Activated CD8-positive, alpha-beta T cell treated with anti-CD3 and anti-CD28 coated beads, Interleukin-2, amount 10 ng/mL, durations not matched to agents 7 days and 5 days (primary cell): ENCODE measurements at places on chromosomes 1 and 21. TPM values are rescaled to one million over a fixed set of nuclear protein-coding genes. Genes with fewer than 3 reads are reported as not detected.

- no peak for DNase-seq
Measured at GRCh38 chr1:205453466-205453865, 2.4 kb downstream of the BLACAT1 start.

DNA sequence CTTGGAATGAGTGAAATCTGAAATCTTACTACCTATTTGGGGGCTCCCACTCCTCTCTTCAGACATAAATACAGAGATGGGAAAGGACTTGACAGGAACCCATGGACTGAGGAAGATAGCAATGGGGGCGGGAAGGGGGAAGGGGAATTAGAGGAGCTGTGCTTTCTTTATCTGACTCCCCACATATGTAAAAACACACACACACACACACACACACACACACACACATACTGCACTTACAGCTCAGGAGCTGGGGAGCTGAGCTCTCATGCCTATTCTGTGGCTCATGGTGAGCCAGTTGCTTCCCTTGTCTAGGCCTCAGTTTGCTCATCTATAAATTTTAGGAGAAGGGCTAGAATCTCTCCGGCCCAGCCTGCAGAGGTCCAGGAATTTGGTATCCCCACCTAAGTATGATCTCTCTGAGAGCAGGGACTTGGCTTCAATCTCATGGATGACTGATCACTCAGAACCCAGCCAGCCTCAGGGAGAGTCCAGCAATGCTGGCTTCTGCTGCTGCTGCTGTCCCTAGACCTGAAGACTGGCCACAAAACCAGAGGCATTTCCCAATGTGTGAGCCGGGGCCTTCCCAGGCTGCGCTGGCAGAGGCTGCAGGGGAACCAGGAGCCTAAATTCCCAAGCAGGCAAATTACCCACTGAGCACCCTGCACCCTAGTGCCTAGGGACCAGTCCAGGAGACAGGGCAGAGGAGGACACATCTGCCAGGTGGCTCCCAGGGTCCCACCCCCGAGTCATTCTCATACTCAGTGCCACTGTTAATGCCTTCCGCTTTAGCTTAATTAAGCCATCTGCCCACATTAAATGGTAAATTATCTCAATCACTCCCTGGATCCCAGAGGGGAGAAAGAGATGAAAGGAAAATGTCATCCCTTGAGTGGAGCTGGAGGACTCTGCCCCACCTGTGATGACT, 57.5 kb upstream of the RBM15 start:
- DNase-seq, result no peak

The TMEM61 gene
- total RNA-seq, result not detected

- DNase-seq, result no peak
Measured at GRCh38 chr1:147626739-147627138, 43.6 kb downstream of the ACP6 start.

The GCSAML gene
- not detected for total RNA-seq

GRCh38 chr1:94350350-94350924, 67.8 kb upstream of the ABCD3 start:
- DNase-seq, result no peak

DNA sequence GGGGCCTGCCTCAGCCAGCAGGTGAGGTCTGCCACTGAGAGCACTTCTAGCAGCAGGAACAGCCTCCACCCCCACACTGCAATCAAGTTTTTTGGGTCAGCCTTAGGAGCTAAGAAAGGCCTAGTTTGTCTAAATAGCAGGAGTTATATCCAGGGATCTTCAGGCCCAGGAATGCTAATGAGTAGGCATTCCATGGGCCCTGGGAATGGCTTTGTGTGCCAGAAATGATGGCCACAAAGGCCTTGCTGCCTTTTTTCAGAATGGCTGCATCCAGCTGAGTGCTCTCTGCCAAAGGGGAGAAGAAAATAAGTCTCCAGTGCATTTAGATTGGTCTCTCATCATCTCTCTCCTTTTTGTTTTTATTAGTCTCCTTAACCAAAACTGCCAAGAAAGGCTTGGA, 2.8 kb downstream of the MRTO4 start:
- DNase-seq, result no peak

DNA sequence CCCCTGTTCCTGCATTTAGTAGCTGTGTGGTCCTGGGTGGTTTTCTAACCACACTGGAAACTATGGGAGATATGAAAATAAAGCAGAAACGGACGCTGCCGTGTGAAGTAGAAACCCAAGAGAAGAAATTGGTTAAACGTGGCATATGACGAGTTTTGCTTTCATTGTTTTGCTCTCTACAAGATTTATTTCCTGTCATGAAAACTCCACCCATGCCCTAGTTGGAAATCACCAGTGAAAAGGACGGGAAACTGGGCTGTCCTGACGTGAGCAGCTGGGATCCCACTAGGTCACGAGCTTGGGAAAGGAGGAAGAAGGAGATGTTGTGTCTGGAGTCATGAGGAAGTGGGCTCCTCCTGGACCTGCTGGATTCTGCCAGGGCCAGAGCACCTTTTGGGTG, 120.8 kb upstream of the GADD45A start:
- DNase-seq, result no peak

GRCh38 chr1:150072959-150073358, 5.4 kb downstream of the VPS45 start:
- no peak for DNase-seq

DNA sequence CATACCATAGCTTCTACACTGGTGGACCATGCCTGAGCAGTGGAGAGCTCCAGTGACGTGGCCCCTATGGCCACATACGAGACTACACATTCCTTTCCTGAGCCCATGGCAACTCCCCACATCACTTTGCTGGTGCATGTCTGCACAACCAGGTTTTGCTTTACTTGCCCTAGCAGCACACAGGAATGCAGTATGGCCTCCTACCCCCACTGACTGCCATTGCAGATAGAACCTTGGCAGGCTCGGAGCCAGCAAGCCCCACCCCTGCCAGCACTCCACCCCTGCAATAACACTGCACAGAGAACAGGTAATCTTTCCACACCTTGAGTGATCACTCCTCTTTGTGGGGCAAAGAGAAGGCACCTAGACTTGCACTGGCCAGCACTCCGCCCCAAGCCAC, 531.9 kb upstream of the CAMK1G start:
- DNase-seq, result no peak

The S100A1 gene
- total RNA-seq, result not detected

The NMNAT2 gene
- total RNA-seq, result not detected

- no peak for DNase-seq
Measured at GRCh38 chr1:223815020-223815853, 30.5 kb downstream of the TP53BP2 start.

DNA sequence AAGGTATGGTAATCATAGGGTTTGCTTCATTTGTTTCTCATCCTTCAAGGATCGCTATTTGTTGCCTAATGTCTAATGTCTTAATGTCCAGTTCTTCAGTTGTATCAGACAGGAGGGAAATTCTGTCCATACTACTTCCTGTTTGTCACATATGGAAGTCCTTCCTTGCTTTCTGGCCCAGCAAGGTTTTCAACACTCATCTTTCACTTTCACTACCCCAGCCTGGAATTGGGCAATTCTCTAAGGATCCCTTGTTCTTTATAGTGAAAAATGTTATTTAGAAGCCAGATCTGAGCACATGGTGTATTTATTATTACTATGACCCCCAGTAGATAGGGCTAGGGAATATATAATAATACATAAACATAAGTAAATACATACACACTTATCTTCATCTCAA, 50.6 kb upstream of the SLC35A3 start:
- no peak for DNase-seq

The ACTRT2 gene
- total RNA-seq, result not detected

GRCh38 chr1:196544617-196545016, 63.6 kb downstream of the KCNT2 start:
- no peak for DNase-seq

DNA sequence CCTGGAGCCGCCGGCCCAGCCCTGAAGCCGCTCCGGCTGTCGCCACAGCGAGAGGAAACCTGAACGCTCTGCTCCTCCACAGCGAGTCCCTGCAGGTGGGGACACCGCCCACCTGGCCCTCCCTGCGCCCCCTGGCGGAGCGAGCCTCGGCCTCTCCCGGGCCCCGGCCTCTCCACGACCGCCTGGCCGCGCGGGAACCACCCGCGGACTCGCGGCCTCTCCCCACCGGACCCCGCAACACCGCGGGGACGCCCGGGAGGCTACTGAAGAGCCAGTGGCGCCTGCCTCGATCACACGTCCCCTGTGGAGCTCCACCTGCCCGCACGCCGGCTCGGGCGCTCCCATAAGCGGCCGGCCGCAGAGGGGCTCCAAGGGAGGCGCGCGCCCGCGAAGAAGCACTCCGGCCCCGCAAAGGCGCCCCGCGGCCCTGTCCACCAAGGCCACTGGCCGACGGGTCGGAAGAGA, 109.6 kb downstream of the KCNN3 start:
- DNase-seq, result peak; percentile 87

DNA sequence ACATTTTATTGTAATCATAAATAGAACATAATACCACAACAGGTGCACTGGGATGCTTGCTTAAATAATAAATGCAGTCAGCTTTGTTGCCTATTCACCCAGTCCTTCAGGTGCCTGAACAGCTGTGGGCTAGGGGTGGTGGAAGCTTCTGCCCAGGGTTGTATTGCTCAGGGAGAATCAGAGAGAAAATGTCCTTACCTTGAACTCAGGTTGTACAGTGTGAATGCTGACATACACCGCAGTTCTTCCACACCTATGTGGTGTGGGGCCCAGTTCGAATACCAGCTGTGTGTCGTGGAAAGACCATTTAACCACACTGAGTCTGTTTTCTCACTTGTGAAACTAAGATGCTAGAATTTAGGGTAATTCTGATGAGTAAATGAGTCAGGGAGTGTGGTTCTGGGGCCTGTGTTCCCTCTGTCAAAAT, 115.7 kb upstream of the ATP1A1 start:
- peak; percentile 39 for DNase-seq

The VSIG8 gene
- not detected for total RNA-seq

- DNase-seq, result no peak
Measured at GRCh38 chr21:36791695-36792470, 93.0 kb downstream of the SIM2 start.

DNA sequence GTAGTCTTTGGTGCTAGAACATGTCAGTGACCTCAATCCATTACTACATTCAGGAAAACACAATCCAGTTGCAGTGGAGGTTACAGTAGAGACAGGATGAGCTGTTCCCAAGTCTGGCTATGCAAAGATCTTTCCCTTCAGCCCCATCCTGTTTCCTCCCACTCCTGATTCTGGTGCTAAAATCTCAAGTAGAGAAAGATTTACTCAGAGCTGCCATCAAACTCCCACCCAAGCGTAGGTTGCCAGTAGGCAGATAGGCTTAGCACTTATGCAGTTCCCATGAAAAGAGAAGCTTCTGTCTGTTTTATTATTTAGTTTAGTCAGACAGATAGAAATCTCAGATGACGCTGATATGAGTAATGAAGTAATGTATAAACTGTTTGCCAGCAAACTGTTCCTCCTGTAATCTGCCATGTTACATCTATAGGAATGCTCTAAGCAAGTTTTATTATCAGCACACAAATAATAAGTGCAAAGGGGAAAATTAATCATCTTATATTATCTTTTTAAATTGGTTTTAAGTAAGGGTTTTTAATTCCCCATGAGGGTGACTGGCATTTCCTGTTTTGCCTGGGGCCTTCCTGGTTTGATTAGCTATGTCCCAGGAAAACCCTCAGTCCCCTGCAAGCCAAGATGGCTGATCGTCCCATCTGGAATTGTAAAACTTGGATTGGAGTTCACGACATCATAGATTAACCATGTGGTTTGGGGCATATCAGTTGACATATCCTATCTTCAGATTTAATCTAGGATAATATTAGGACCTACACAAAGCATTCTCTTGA, 188.3 kb upstream of the PALMD start:
- DNase-seq, result no peak

The RNF223 gene
- not detected for total RNA-seq

The SIPA1L2 gene
- total RNA-seq, result 0.66 TPM

DNA sequence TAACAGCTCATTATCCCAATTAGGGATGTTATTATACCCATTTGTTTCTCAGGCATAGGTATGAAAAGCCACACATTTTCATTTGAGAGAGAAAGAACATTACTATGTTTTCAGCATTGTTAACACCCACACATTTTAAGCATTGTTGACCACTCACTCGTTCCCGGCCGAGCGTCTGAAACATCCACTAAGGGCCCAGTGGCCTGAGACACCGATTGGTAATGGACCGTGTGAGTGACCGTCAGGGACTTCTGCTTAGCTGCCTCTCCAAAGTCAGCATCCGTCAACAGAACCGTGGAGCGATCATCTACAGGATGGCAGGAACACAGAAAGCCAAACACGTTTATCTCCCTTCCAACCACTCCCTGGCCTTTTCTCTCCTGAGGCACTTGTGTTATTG, 184.6 kb downstream of the PCP4 start:
- no peak for DNase-seq

GRCh38 chr1:14737561-14738094, 139.1 kb downstream of the KAZN start:
- DNase-seq, result no peak

- DNase-seq, result no peak
Measured at GRCh38 chr1:93746021-93746812, 64.6 kb upstream of the BCAR3 start.

DNA sequence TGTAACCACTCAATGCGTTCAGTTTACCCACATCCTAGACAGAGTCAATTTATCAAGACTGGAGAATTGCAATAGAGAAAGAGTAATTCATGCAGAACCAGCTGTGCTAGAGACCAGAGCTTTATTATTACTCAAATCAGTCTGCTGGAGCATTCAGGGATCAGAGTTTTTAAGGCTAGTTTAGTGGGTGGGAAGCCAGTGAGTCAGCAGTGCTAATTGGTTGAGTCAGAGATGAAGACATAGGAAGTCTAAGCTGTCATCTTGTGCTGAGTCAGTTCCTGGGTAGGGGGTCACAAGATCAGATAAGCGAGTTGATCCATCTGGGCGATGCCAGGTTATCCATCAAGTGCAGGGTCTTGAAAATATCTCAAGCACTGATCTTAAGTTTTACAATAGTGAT, 499.6 kb downstream of the MRPL39 start:
- no peak for DNase-seq

DNA sequence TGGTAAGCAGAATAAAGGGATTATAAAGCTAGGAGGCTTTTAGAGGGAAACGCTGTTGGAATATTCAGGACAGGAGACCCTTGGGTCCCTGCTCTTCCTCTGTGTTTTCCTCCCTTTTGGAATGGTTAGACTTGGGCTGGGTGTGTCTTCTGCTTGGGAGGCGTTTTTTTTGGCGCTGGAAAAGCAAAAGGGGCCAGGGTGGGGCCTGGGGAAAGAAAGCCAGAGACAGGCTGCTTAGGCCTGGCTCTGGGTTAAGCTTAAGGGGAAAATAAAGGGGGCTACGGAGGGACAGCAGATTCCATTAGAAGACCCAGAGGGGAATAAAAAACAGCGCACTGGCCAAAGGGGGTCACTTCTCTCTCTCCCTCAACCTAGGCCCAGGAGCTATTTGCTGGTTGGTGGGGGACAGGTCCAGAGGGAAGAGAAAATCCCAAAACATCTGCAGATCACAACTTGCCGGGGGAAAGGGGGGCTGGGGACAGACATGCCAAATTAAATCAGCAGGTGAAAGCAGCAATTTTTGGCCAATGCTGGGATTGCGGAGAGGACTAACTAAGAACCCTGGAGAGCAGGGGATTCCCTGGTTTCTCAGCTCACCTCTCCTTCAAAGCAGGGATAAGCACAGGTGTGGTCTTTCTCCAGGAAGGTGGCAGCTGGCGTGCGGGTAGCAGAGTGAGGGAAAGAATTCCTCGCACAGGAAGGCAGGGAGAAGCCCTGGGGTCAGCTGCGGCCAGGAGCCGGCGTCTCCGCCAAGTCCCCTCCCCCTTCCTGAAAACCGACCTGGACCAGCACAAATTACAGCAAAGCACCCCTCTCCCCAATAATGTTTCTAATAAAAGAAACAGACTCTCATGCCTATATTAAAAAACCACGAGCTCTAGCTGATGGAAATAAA, 82.2 kb upstream of the AK4 start:
- no peak for DNase-seq

GRCh38 chr21:44092211-44092610, 15.0 kb upstream of the PWP2 start:
- peak; percentile 12 for DNase-seq
